Activated T-cell treated with anti-CD3 and anti-CD28 coated beads, Interleukin-2, amount 50 U/mL, for 24 hours (primary cell): ENCODE measurements at places on chromosomes 13 and 19.

- DNase-seq, result no peak
These were observed 355.0 kb upstream of the PCDH20 start for GRCh38 chr13:61770681-61771080.

DNA sequence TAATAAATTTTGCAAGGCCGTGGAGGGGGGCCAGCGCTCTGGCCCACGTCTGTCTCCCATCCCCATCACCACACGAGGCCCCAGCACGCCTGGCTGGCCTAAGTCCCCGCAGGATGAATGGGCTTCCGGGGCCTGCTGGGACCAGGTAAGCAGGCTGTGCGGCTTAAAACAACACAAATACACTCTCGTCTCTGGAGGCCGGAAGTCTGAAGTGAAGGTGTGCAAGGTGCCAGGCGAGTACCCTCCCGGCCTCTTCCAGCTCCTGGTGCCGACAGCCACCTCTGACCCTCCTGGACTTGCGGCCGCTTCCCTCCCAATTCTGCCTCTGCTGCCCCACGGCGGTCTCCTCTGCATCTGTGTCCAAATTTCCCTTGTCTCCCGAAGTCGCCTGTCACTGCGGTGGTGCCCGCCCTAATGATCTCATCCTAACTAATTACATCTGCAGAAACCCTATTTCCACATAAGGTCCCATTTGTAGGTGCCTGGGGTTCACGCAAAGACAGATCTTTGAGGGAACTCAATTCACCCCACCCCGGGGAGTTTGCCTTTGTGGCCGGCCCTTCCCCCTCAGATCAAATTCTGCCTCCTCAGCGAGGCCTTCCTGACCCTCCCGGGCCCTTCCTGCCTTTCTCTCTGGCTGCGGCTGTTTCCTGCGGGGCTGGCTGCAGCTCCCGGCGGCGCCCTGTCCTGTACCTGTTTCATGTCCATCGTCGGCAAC lies 8.1 kb upstream of the PTBP1 start:
- DNase-seq, result no peak

- DNase-seq, result peak; percentile 94
These were observed 2.1 kb upstream of the CCL25 start for GRCh38 chr19:8050274-8051096.

DNA sequence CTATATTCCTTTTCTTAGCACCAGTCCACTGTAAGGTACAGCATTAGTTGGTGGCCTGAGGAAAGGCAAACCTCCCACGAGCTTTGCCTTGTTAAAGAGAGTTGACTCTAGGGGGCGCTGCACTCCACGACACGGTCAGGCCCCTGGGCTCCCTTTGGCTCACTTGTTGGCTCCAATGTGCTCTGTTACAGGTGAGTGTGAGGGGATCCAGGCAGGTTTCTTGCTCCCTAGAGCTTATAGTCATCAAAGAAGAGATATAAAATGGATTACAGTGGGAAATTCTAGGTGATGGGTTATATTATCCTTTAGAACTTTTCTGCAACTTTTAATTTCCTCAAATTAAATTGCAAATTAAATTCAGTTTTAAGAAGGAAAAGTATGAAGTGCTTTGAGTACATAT lies 3.7 kb downstream of the WDR87 start:
- peak; percentile 82 for DNase-seq
